DND-41 (cell line): ENCODE measurements at places on chromosomes 4 and X.

- DNase-seq = no peak
Observed at GRCh38 chr4:27828843-27829242, 968.2 kb downstream of the STIM2 start.

GRCh38 chr4:156941940-156942548 is 29.6 kb downstream of the PDGFC start:
- no peak for DNase-seq

GRCh38 chr4:26464420-26465095 is 25.7 kb downstream of the CCKAR start:
- DNase-seq = no peak

DNA sequence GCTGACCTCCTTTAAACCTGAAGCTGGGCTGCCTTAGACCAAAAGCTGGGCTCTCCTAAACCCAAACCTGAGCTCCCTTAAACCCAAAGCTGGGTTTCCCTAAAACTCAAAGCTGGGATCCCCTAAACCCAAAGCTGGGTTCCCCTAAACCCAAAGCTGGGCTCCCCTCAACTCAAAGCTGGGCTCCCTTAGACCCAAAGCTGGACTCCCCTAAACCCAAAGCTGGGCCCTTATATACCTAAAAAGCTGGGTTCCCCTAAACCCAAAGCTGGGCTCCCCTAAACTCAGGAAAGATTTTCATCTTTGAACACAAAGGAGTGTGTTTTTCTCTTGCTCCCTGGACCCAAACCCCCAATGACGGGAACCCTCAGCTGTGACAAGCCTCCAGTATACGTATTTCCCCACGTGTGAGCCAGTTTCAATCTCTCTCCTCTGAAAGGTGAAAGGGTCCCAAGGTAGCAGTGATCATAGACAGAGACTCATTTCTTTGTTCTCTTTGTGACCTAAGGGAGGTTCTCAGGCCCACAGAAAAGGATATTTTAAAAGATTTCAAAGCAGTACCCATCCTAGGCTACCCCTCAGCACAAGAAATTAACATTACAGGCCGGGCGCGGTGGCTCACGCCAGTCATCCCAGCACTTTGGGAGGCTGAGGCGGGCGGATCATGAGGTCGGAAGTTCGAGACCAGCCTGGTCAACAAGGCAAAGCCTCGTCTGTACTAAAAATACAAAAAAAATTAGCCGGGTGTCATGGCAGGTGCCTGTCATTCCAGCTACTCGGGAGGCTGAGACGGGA is 31.3 kb upstream of the ASMTL start:
- peak; percentile 20 for DNase-seq

- no peak for DNase-seq
Observed at GRCh38 chr4:186935901-186936300, 212.2 kb upstream of the FAT1 start.

DNA sequence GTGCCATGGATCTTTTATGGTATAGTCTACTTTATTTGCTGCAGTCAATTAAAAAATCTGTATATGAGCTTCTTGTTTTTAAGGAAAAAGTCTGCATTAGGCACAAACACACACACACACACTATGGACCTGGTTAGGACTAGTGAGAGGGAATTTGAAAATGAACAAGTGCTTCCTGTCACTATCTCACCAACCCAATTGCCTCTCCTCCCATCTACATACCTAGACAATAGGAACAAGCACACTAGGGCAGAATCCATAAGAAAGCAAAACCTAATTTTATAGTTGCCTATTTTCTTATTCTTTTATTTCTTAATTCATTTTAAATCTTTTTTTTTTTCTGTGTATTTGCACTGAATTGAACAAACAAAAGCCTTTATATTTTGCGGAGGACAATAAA is 22.7 kb downstream of the PALLD start:
- no peak for DNase-seq

- DNase-seq = no peak
Observed at GRCh38 chrX:142663330-142664095, 362.2 kb upstream of the SPANXN4 start.

DNA sequence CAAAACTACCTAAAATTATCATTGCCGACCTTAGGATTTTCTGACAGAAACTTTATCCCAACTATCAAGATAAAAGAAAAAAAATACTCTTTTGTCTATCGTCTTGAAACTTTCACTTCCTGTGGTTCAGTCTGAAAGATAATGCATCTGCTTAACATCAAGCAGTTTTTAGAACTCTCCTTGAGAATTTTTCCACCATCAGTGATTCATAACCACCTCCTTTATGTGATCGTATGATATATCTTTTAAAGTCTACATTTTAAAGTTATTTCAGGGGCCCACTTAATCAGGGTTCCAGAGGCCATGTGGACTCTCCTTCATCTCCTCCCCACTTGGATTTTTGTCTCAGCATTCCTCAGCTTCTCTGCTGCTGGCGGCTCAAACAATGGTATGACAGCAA is 272.8 kb upstream of the TENM3 start:
- no peak for DNase-seq

- DNase-seq = no peak
Observed at GRCh38 chrX:38102875-38103274, 96.5 kb downstream of the SYTL5 start.

- DNase-seq = no peak
Observed at GRCh38 chrX:147183161-147183560, 368.6 kb upstream of the CXorf51A start.

GRCh38 chrX:45758738-45759397 is 558.2 kb upstream of the DIPK2B start:
- peak; percentile 50 for DNase-seq

DNA sequence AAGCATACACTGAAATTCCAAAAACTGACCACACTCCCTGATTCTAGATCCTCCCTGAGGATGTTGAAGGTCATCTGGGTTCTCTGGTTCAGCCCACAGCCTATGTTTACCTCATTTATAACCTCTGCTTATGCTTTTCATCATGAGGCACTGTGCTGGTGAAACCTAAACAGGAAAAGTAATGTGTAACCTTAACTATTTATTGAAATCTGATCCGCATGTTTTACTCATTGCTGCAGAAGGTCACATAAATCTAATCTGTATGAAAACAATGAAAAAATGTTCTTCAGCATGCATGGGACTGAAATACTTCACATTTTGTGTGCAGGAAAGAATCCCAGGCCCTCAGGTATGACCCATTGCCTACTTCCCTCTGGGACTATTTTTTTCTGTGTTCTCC is 30.3 kb downstream of the UCHL1 start:
- no peak for DNase-seq

GRCh38 chrX:24226176-24226575 is 76.6 kb downstream of the ZFX start:
- no peak for DNase-seq

- no peak for DNase-seq
Observed at GRCh38 chr4:114281164-114281960, 301.9 kb upstream of the ARSJ start.

- no peak for DNase-seq
Observed at GRCh38 chrX:39950018-39950688, 147.6 kb downstream of the BCOR start.

DNA sequence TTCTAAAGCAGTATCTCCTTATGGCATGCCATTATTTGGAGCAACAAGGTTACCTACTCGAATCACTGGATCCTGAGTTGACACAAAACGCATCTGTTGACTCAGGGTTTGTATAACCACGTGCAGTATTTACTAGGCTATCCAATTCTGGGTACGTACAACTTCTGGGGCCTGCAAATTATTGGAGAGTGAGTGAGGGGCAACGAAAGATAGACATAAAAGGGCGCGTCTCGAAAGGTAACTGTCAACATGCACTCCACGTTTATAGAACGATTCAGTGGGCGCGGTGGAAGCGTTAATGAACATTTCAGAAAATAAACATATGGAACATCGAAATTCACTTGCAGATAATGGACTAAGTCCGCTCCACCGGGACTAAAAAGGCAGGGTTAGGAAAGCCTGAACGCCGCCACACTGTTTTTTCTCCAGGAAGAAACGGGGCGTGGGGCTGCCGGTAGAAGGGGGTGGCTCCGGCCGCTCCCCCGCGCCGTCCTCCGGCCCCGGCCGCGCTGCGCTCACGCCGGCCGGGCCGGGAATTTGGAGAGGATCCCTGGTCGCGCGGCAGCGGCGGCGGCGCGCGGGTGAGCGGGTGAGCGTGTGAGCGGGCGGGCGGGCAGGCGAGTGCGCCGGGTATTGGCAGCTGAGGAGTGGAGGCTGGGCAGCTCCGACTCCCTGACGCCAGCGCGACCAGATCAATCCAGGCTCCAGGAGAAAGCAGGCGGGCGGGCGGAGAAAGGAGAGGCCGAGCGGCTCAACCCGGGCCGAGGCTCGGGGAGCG is at the start of gene SMAD1:
SMAD1 (plus strand) TSS at position 690 of the 778 bp plus-strand sequence. CDS start 32,761 bp downstream, outside the sequence.
- peak; percentile 19 for DNase-seq

- DNase-seq = no peak
Observed at GRCh38 chr4:22014222-22014741, 65.7 kb upstream of the KCNIP4 start.

DNA sequence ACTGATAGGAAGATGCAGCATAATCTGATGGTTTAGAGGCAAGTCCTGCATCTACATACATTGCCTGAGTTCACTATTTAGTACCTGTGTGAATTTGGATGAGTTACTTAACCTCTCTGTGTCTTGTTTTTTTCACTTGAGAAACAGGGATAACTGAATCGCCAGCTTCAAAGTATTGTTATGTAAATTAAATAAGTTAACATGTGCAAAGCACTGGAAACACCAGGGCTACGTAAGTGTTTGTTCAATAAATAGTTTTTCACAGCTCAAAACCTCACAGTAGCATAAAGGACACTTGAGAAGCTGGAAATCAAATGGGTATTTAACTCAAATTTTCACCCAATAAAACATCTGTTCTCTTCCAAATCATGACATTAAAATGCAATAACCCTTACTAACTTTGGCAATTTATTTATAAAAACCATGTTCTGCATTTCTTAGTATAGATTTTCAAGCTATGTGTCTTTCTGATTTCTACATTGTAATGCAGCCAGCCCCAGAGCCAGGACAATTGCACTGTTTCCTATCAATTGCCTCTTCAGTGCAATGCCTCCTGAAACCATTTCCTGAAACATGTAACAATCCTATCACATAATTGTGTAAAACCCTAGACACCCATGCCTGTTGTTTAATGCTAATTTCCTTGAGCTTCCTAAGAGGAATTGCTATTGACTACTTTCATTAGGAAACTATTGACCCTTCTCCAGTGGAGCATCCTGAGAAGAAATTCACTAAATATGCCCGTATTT is 177.1 kb downstream of the UNC5C start:
- no peak for DNase-seq

DNA sequence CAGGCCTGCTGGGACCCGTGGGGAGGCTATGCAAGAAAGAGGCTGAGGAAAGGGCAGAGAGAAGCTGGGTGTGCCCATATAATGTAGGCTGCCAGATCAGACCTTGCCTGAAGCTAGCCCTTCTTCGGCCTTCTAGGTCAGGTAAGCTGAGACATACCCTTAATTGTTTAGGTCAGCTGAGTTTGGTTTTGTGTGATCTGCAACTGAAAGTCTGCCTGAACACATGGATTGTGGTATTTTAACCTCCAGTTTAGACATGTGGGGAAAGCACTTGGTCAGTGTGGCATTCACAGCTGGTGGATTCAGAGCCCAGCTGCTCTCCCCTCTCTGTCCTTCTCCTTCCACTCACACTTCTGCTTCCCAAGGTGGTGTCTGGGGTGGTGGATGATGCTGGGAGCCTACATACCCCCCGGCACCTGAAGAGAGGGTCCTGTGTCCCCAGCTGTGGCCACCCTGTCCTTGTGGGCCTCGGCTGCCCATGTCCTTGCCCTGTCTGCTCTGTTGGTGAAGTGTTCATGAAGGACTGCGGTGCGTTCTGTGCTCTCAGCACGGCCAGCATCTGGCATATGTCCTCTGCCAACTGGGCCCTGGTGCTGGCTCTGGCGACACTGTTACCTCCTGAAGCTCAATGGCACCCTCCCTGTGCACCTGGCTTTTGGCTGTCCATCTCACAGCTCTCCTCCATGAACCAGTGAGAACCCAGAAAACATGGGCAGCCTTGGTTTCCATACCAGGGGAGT is 82.1 kb downstream of the NAT8L start:
- DNase-seq = no peak

DNA sequence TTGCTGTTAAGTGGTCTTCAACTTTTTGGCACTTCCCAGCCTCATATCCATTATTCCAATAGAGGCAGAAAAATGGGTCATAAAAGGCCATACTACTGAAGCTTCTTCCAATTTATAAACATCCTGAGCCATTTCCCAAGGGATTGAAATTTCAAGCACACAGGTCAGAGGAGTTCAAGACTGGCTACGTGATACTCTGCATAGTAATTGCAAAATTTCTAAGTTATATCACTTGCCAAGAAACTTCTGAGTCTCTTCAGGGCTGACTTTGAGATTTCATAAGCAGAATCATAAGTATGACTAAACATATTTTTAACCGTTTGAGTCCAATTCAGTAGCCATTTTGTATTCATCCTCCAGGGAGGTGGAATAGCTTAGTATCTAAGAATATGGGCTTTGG is 75.6 kb upstream of the RXFP1 start:
- DNase-seq = no peak

- DNase-seq = no peak
Observed at GRCh38 chr4:169071747-169072146, 61.7 kb upstream of the CBR4 start.

- DNase-seq = no peak
Observed at GRCh38 chrX:47181301-47181700, 12.3 kb upstream of the UBA1 start.

GRCh38 chr4:1369091-1369450 is 22.1 kb downstream of the UVSSA start:
- no peak for DNase-seq

DNA sequence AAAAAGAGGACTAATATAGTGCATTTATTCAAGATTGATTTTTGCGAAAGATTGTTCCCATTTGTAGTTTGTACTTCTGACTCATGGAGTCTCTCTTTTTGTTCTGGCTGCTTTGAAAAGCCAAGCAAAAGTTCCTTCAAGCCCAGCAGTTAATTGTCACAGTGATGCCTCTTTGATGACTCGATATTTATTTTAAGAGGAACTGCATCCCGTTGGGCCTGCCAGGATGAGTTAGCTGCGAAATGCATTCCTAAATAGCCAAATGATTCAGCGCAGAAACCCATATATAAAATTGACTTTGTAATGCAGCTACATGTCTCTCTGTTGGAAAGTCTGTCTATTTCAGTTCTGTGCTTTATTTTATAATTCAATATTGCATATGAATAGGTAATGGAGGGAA is 295.1 kb downstream of the GBA3 start:
- DNase-seq = no peak

DNA sequence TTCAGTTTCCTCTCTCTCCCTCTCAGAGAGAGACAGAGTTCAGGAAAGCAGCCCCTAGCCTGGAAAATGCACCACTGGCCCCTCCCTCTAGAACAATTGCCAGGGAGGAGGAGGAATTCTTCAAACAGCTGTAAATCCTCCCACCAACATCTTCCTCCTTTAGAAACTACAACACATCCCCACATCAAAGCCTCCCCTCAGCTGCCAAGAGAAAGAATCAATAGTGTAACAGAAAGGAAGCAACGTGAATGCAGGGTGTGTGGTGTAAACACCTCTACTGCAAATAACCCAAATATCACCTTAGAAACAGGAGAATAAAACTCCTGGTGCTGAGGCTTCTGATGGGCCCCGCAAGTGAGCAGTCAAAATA is 249.9 kb upstream of the GATB start:
- peak; percentile 67 for DNase-seq

GRCh38 chr4:101103381-101104142 is 243.8 kb downstream of the PPP3CA start:
- DNase-seq = peak; percentile 56

GRCh38 chr4:3221184-3221494 is 27.8 kb upstream of the MSANTD1 start:
- DNase-seq = no peak

- no peak for DNase-seq
Observed at GRCh38 chrX:12401252-12401651, 263.0 kb downstream of the FRMPD4 start.

GRCh38 chr4:150345207-150345744 is 236.7 kb upstream of the MAB21L2 start:
- DNase-seq = no peak

- no peak for DNase-seq
Observed at GRCh38 chr4:32318926-32319325, 1598.8 kb downstream of the PCDH7 start.
